Activated CD4-positive, alpha-beta memory T cell treated with anti-CD3 and anti-CD28 coated beads for 36 hours (primary cell): ENCODE measurements at places on chromosomes 13 and 19.
A peak's percentile ranks its signal among the peaks of the same experiment; 100 is the strongest.

- no peak for DNase-seq
Measured at GRCh38 chr19:42794765-42795164, 29.3 kb upstream of the PSG8 start.

DNA sequence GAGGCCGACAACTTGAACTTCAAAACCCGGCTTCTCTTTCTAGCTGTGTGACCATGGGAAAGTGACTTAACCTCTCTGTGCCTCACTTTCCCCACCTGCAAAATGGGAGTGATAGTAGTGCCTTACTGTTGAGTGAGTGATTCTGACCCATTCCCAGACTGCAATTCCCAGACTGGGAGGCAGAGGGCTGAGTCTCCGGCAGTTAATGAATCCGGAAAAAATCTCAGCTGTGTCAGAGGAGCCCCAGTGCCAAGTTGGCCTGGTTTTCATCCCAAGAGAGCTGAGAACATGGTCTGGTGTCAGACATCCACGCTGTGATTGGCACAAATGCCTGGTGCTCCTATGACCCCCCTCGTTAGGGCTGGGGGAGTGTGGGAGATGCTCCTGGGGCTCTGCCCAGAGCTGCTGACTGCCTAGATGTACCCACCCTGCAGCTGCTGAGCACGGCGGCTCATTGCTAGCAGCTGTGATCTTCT lies 50.0 kb downstream of the PIN1 start:
- no peak for DNase-seq

DNA sequence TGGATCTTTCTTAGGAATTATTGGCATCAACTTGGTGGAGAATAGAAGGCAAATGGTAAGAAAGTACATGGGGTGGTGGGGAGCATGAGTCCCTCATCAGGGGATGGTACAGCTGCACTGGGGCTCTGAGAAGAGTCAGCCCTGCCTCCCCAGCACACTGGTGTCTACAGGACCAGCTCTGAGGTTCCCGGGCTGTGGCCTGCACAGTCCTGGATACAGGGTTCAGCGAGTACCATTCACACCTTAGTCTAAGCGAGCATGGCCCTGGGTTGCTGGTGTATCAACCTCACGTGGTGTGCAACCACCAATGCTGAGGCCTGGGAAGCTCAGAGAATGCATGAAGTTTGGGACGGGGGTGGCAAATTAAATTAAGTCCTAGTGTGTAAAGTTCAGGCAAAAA lies 10.1 kb downstream of the TMEM255B start:
- peak; percentile 3 for DNase-seq

GRCh38 chr13:77047649-77048343 lies 20.8 kb upstream of the FBXL3 start:
- DNase-seq: no peak

DNA sequence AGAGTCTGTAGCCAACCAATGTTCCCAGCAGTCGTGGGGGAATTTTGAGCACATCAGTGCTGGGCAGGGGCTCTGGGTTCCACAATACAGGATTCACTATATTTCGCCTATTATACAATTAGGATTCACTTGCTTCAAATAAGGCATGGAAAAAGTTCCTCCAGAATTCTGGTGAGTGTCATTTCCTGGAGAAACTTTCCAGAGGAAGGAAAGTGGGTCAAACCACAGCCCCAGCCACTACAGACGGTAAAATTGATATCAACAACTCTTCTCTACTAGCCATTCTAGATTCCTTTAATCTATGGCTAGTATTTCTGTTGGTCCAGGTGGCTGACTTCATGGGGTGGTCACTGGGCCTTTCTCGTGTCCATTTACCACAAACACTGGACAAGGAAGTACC lies 10.5 kb downstream of the MYCBP2 start:
- no peak for DNase-seq
